H7 (cell line): ENCODE measurements at places on chromosomes 5 and 9. TPM values are rescaled to one million over a fixed set of nuclear protein-coding genes. Genes with fewer than 3 reads are reported as not detected.

DNA sequence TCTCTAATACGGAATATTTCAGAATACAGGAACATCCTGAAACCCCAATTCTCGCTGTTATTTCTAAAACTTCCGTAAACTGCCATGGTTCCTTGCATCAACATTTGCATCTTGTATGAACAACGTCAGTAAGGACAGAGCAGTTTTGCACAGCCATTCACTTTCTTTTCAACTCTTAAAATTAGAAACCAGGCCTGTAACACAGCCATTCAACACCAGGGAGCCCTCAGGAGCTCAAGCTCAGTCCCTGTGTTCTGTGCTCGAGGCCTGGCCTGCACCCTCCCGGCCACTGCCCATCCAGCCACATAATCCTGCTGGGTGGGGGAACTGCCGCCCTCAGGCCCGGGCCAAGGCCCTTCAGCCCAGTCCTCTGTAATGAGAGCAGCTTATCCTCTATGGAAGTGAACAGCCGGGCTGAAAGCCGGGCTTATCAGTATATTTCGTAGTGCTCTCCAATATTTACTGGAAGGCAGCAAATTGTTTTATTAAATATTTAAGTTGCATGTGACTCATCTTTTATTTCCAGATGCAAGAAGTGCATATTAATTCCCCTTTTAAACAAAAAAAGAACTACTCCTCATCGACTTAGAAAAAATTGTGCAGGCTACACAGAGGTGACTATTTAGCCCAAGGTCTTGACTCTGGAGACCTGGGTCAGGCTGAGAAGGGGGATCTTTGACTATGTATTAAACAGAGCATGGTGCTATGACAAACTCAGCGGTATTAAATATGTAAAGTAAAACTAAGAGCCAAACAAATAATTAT, 33.2 kb upstream of the SLC6A3 start:
- DNase-seq, result no peak

GRCh38 chr9:88396836-88397577, 8.8 kb downstream of the SPIN1 start:
- DNase-seq, result no peak

DNA sequence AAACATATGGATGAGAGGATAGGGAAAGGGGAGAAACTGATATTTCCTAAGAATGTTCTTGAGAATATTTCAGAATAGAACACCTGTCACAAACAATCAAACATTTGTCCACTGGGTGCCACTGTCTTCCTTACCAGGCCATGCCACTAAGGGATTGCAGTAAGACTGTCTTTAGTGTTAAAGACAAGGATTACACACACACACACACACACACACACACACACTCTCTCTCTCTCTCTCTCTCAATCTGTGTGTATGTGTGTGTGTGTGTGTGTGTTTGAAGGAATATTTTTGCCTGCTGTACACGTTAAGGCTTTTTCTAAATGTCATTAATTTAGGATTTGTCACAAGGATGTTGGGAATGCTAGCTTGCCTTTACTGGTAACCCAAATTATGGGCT, 54.4 kb downstream of the CCDC192 start:
- peak; percentile 43 for DNase-seq

DNA sequence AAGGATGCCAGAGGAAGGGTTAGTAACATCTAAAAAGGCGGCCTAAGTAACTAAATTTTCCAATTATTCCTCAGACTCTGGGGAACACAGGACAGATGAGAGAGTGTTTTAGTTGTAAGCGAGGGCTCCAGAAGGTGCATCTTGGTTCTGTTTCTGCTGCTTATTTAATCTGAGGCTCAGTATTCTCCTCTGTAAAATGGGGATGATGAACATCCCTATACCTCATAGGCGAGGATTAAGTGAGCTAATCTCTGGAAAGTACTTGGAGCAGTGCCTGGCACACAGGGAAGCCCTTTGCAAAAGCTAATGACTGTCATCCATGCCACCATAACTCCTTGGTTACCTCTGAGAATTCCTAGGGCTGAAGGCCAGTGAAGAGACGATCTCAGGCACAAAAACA, 59.0 kb downstream of the SHB start:
- no peak for DNase-seq

- DNase-seq, result no peak
These were observed 195.5 kb downstream of the MEF2C start for GRCh38 chr5:88687373-88687911.

GRCh38 chr9:8733131-8733954, 933.8 kb upstream of the DMAC1 start:
- peak; percentile 61 for DNase-seq

DNA sequence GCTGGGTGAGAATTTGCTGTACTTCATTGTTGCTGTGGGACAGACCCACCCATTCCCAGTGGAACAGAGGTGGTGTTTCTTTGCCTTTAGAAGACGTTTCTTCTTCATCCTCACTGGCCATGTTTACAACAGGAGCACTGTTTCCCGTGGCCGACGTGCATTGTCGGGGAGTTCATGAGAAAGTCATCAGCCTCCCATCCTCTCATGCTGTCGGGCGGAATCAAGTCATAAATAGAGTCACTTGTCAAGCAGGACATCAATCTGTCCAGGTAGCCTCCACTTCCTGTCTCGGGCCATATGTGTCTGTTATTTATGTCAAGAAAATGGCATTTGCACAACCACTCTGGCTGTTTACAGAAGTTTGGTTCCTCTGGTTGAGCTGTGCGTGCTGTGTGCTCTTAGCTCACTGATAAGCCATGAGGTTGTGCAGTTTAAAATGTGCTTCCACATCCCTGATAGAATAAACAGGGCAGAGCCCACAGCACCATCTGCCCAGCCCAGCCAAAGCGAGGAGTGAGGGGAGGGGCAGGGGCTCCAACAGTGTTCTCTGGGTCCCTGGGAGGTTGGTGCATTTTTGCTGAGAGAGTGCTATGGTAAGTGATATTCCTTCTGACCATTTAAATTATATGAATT, 401.9 kb upstream of the IRX2 start:
- DNase-seq, result no peak

DNA sequence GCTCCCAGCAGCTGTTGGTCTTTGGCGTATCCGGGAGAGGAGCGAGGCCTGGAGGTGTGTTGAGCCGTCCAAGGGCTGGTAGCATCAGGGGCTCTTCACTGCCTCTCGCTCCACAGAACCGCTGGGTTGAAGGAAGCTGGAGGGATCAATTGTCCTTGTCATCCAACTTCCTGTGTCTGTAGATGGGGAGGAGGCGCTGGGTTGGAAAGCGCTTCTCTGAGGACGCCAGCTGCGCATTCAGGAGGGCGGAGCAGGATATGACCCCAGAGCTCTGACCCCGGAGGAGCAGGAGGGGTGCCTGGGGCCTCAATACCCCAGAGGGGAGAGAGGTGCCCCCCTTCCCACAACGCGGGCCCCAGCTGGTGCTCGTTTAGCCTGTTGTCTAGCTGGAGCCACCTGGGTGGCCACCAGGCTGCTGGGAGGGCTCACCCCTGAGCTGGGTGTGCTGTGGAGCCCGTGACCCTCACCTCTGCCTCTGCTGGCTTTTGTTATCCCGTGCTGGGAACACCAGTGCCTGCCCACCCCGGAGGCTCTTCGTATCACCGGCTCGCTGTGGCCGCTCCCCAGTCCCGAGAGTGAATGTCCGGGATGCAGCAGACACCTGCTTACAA, 2.0 kb upstream of the DBH start:
- peak; percentile 73 for DNase-seq

DNA sequence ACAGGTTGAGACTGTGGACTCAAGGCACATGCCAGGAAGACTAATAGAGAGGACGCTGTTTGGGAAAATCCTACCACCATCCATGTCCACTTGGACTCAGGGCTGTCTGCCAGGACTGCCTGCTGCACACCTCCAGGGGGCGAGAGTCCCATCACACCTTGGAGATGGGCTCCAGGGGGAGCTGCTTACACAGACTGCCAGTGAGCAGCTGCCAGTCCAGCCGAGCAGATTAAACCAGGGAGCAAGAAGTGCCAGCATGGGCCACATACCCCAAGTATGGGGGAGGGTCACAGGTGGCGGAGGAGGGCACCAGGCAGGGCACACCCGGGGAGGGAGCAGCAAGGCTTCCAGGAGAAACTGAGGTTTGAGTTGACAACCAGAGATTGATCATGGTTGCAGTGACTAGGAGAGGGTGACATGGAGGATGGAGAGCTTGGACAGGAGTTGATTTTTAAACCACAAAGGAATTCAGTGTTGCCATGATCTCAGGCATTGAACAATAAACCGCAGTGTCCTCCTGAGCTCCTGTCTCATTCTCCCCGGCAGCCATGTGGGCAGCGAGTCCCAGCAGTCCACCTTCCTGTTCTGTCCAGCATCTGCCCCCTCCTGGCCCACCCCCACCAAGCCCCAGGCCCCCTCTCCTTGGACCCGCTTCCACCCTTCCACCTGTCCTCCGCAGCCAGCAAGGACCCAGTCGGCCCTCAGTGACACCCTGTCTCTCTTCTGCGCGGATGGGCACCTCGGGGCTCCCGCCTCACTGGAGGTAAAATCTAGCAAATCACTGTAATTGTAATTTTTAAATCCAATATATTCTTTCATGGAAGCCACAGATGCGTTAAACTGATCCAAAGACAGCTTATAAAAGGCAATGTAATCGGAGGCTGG, 3.1 kb upstream of the VAV2 start:
- DNase-seq, result peak; percentile 65

DNA sequence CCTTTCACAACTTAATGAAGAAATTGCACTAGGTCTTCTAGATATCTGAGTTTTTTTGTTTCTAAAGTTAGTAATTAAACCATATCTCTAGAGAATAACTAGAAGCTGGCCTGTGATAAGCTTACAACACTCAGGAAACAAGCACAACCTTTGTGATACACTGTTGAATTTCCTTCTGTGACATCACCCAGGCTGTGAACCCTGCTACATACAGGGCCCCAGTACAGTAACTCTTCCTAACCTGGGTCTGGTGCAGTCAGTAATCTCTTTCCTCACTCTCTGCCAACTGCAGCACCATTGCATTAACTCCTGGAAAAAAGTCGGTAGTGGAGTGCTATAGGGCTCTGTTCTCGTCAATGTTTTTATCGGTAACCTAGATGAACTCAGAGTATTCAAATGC, 10.6 kb upstream of the IGFBPL1 start:
- DNase-seq, result no peak

- no peak for DNase-seq
These were observed 525.2 kb upstream of the TRPC7 start for GRCh38 chr5:136890431-136891148.

- DNase-seq, result no peak
These were observed 784.6 kb upstream of the ZNF608 start for GRCh38 chr5:125530833-125531615.

DNA sequence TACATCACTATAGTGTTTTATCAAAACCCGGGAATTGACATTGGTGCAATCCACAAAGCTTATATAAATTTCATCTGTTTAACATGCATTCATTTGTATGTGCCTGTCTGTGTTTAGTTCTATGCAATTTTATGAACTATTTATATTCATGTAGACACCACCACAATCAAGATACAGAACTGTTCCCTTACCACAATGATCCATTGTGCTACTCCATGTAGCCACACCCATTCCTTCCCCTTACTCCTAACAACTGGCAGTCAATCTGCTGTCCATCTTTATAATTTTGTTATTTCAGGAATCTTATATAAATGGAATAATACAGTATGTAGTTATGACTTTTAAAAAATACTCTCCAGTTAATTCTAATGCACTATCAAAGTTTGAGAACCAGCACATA, 389.5 kb downstream of the HTR1A start:
- no peak for DNase-seq

DNA sequence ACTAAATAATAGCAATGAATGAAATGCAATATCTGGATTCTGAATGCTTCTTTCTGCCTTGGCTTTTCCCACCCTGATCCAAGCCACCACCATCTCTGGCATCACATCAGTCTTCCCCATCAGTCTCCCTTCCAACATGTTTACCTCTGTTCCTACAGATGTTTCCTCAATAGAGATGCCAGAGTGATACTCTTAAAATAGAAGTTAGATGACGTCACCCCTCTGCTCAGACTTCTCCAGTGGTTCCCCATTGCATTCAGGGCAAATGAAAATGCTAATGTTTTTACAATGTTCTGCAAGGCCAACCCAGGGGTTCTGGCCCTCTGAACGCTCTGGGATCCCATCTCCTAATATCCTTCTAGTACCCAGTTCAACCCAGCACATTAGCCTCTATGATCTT, 305.8 kb downstream of the TRIM32 start:
- DNase-seq, result no peak

DNA sequence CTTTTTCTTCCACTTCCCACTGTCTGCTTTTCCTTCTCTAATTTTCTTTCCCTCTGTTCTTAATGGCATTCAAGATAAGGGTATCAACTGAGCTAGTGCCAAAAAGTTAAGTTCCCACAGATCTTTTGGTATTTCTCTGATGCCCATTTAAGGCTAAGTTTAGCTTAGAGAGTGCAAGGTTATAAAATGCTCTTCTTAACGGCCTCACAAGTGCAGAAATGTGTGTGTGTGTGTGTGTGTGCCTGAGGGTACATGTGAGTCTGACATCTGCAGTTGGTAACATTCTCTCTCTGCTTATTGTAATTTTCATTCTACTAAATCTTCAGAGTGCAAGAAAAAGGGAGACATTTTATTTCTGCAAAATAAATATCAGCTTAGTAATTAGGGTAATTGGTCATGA, 24.2 kb downstream of the FBN2 start:
- DNase-seq, result no peak

DNA sequence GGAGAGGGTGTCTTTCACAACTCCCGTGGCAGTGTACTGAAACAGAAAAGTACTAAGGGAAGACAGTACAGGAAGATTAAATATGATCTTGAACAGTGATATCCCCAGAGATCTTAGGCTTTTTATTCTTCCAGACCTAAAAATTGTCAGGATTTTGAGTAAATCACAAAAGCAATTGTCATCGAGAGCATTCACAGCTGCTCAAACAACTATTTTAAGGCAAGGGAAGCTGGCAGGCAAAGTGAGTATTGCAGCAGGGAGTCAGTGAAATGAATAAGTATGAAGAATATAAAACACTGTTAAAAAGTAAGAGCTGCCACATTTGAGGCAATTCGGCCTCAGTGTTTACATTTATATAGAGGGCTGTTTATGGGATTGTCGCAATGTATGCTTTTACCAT, 479.0 kb downstream of the CAAP1 start:
- DNase-seq, result no peak

DNA sequence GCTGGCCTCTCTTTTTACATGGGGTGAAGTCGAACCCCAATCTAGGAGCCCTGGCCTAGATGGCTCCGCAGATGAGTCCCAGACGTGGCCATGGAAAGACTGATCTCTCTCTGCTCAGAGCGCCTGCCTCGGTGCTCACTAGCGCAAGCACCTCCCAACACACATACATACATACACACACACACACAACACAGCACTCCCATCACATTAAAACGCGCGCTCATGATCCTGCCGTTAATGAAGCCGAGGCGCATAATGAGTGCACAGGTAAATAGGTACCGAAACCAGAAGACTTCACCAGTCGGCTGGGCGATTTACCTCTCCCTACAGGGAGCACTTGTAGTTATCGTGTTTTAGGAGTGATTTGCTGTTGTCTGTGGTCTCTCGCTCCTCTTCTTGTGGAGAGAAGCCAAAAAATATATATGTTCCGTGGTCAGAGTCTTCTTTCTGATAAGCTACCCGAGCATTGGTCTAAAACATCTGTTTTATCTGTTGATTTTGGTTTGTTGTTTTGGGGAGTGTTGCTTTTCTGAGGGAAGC, 207.7 kb downstream of the MEF2C start:
- no peak for DNase-seq

GRCh38 chr5:39073767-39074016, 507 bp downstream of the RICTOR start:
- peak; percentile 86 for DNase-seq

GRCh38 chr9:29637471-29638237, 2064.4 kb upstream of the C9orf72 start:
- no peak for DNase-seq

The DMRT3 gene
- total RNA-seq, result not detected in 2 replicates

The NIM1K gene
- total RNA-seq, result not detected in 2 replicates

The HTR1A gene
- total RNA-seq, result not detected in 2 replicates

The CCNG1 gene
- total RNA-seq, result 374 and 490 TPM in 2 replicates

The ADAMTS6 gene
- 1.3 and 1.5 TPM in 2 replicates for total RNA-seq

The C6 gene
- total RNA-seq, result not detected in 2 replicates
